Gastroesophageal sphincter (tissue), 4 donors: ENCODE measurements at places on chromosomes 6 and 20. TPM values are rescaled to one million over a fixed set of nuclear protein-coding genes. Genes with fewer than 3 reads are reported as not detected.

DNA sequence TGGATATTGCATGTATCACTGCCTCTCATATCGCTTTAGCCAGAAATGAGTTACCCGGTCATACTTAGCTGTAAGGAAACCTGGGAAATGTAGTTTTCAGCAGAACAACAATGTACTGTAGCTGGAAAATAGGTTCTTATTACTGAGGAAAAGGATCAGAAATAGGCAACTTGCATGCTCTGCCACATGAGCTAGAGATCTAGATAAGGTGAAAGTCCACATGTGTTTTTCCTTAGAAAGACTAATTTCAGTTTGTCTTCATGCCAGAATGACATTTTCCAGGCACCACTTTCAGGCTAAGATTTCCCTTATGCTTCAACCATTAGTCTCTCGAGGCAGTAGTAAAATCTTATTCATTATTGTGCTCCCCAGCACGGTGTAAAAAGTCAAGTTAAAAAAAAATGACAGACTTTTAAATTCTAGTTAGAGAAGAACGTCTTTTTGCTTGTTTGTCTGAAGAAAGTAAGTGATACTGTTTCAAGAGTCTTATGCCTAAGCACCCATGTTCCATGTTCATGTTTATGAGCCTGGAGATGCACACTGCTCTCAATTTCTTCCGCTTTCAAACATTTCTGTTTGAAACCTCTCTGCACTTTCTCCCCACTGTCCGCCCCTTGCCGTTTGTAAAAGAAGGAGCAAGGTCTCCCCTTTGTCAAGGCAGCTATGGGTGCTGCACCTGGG is 67.6 kb downstream of the ZNF831 start:
- no peak for ATAC-seq

RAB44 gene
- 1.6 TPM for total RNA-seq

EPPIN gene
- total RNA-seq: not detected

RAET1E gene
- total RNA-seq: 0.69 TPM

DNA sequence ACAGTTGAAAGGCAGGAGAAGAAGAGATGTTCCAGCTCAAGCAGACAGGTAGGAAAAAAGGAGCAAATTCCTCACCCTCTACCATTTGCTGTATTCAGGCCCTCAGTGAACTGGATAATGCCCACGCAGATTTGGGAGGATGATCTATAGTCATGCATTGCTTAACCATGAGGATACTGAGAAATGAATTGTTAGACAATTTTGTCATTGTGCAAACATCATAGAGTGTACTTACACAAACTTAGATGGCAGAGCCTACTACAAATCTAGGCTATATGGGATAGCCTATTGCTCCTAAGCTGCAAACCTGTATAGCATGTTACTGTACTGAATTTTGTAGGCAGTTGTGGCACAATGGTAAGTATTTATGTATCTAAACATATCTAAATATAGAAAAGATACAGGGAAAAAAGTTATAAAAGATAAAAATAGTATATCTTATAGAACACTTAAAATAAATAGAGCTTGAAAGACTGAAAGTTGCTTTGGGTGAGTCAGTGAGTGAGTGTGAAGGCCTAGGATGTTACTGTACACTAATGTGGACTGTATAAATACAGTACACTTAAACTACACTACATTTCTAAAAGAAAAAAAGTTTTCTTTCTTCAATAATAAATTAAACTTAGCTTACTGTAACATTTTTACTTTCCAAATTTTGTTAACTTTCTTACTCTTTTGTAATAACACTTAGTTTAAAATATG is 672.3 kb downstream of the UTRN start:
- ATAC-seq: no peak

MEP1A gene
- total RNA-seq: not detected

CYP21A2 gene
- total RNA-seq: 0.47 TPM

GRCh38 chr6:41813469-41813868 is 26.0 kb downstream of the TOMM6 start:
- no peak for ATAC-seq

GRCh38 chr6:124872361-124873065 is 89.7 kb upstream of the RNF217 start:
- no peak for ATAC-seq
